ENCODE measurements at places on chromosomes 12 and 14. TPM values are rescaled to one million over a fixed set of nuclear protein-coding genes. Genes with fewer than 3 reads are reported as not detected.

- DNase-seq, result no peak
Measured at GRCh38 chr12:56375598-56376434, 13.2 kb upstream of the APOF start.

Gene ART4
- 0.17 TPM for total RNA-seq

DNA sequence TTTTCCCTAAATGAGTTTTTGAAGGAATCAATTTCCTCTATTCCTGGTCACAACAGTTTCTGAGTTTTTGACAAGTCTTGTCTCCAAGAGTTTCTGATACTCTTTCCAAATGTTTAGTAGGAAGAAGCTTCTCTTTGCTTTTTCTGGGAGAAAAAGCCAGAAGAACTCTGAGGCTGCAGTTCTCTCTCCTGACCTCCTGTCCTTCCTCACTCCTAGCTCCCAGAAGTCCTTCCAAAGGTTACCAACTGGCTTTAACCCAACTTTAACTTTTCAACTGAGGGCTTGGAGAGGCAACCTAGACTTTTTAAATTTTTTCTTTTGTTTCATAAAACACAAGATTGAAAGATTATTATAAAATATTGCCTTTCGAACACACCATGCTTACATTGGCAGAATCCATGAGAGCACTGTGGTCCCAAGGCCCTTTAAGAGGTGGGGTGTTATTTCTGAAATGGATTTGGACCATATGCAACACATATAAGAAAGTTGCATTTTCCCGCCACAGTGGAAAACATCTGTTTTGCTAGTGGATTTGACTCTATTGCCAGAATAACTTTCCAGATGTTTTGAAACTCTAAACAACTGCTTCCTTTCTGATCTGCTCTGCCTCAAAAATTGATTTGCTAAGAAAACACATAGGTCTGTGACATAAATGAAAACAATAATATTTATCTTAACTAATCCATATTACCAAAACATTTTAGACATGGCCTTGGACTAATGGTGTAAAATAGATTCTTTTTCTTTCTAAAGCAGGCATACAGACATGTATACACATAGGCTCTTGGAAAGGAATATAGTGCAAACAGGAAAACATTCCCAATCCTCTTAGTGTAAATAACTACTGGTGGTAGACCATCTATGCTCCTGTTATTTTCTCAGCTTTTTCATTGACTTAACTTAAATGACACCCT lies 22.3 kb upstream of the EPS8 start:
- no peak for DNase-seq

Gene HPD
- total RNA-seq, result not detected

DNA sequence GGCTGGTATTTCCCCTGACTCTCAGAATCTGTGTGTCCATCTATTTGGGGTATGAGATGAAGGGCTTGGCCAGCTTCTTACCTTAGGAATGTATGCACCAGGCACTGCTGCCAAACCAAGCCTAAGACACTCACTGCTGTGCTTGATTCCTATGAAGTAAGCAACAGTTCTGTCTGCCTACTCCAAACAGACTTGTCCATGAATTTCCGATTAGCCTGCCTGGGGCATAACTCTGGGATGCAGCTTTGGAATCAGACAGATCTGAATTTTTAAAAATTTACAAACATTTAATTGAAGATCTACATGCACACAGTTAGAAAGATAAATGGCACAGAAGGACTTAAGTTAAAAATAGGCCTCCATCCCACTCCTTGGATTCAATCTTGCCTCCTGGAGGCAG lies 59.5 kb upstream of the JDP2 start:
- no peak for DNase-seq

DNA sequence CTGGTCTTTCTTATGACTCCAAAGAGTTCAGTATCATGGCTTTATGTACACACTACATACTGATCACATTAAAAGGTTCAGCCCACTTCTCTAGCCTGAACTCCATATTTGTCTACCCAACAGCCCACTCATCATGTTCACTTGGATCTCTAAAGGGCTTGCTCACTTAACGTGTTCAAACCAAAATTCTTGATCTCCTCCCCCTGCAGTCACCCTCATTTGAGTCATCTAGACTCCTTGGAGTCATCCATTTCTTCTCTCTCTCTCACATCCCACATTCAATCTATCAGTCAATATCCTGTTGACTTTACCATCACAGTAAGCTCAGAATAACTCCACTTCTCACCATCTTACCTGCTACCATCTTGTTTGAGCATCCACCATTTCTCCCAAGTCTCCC lies 148.4 kb upstream of the ARID2 start:
- no peak for DNase-seq

- no peak for DNase-seq
Measured at GRCh38 chr14:104194016-104194415, 55.6 kb downstream of the KIF26A start.

DNA sequence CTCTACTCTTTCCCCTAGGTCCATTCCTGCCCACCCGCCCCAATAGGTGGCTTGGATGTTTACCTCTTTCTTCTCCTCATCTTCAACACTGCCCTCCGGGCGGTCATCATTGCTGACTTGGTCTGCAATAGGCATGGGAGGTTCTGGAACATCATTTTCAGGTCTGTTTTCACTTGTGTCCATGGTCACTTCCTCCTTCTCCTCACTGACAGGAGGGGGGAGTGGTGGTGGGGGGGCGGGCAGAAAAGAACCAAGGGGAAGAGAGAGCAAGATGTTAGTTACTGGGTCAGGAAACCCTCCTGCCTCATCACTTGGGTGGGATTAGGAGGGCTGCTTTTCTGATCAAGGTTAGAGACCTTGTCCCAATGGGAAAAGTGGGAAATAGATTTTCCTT lies 12.1 kb upstream of the CDH24 start:
- no peak for DNase-seq

Gene RNF212B
- total RNA-seq, result not detected

- no peak for DNase-seq
Measured at GRCh38 chr12:31362759-31363415, 36.9 kb upstream of the SINHCAF start.

DNA sequence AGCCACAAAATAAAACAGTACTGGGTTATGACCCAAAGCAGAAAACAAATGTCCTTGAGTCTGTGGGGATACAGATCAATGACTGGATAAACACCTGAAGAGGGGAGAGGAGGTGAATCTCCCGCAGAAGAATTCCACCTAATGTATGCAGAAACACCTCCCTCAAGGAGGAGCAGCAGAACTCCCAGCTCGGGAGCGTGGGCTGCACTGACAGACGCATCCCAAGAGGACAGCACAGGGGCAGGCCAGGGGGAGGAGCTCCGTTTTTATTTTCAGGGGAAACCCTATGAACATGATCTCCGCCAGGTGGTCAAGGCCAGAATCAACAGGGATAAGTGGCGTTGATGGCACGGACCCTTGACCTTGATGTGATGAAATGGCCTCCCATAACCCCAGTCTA lies 41.8 kb upstream of the PPP2R5C start:
- DNase-seq, result no peak

DNA sequence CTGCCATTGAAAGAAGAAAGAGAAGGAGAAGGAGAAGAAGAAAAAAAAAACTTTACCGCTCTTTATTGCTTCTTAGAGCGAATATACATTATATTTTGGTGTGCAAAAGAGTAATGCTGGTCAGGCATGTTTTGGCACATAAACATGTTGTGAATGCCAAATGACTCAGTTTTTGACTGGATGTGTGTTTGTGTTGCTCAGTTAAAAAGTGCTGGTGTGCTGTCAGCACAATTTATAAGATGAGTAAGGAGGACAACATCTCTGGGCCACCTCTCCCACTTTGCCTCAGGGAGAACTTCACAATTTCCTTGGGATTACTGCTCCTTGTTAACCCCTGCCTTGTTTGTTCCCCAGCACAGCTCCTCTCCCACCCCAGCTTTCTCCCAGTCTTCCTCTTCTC lies 584.8 kb downstream of the ETNK1 start:
- no peak for DNase-seq

- no peak for DNase-seq
Measured at GRCh38 chr14:59811815-59812214, 58.8 kb downstream of the RTN1 start.

Gene GPRC5D
- total RNA-seq, result not detected

Gene SMAGP
- 8.5 TPM for total RNA-seq

DNA sequence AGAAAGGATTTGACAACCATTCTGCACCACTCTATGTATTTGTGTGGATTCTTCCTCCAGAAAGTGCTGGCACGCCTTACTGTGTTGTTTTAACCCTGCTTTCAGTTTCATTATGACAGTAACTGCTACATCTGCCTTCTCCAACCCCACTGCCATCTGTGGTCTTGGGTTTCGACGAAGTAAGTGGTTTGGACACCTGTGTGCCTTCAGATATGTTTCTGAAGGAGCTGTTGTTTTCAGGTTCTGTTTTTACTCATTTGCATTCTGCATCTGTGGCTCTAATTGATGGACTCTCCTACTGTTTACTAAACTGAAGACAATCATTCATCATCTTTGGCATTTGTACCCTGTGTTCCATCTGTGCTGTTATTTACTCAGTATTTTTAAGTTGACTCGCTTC lies 4.1 kb downstream of the TSHR start:
- DNase-seq, result no peak

- no peak for DNase-seq
Measured at GRCh38 chr12:52355176-52355575, 12.1 kb downstream of the KRT85 start.

DNA sequence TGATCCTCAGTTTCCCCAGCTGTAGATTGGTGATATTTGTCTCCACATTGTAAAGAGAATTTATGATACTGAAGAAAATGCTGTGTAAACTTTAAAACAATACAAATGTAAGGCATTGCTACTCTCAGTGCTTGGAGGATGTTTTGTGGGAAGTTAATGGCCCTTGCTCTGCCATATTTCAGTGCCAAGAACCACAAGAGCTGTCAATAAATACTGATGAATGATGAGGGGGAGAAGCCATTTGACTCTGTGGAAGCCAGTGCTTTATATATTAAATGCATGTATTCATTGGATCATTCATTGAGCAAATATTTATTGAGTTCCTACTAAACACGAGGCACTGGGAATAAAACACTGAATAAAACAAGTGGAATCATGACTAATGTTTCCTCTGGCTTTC lies 30.8 kb downstream of the CACNA1C start:
- no peak for DNase-seq

DNA sequence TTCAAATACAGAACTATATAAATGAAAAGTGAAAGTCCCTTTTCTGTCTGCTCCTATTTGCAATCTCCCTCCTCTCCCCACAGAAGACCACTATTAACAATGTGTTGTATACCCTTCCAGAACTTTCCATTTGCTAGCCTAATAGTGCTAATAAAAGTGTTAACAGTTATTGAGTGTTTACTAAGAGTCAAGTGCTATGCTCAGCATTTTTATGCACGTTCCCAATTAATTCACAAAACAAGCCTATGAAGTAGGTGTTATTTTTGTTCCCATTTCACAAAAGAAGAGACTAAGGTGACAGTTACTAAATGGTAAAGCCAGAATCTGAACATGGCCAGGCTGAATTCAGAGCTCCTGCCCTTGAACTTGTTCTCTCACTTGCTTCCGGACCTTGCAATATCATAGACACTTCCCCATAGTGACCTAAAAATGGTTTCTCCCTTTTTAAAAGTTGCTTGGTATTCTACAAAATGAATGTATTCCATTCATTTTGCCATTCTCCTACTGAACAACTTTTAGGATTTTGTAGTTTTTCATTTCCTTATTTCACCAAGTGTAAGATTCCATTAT lies 1.6 kb upstream of the PRKAB1 start:
- DNase-seq, result no peak

- DNase-seq, result no peak
Measured at GRCh38 chr14:96309133-96309895, 53.3 kb downstream of the BDKRB1 start.

GRCh38 chr12:49863946-49864797 lies 21.3 kb upstream of the BCDIN3D start:
- DNase-seq, result peak; percentile 46

- no peak for DNase-seq
Measured at GRCh38 chr12:1122786-1123185, 131.8 kb downstream of the ERC1 start.

- DNase-seq, result no peak
Measured at GRCh38 chr12:110853836-110854235, 7.0 kb downstream of the CCDC63 start.

Gene FAM181A
- not detected for total RNA-seq

DNA sequence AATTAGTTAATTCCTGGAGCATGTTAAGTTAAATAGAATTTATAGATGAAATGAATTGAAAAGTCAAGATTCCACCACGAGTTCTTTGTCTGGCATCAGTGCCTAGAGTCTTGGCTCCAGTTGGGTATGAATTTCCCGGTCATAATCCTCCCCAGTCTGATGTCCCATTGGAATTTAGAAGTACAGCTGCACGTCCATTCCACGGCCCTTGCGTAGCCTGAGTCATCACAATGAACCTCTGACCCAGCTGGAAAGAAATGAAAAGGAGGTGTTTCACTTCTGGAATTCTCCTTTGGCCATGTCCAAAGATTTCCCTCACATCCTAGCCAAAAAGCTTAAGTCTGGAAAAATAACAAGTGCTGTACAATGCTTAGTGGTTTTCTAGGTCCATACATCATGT lies 122.7 kb downstream of the KICS2 start:
- no peak for DNase-seq

Gene ISM2
- total RNA-seq, result 0.26 TPM

- no peak for DNase-seq
Measured at GRCh38 chr14:106134886-106135285, 608.5 kb downstream of the TMEM121 start.

Gene FOXG1
- total RNA-seq, result not detected

All from chondrocyte (in vitro differentiated cells).